ENCODE measurements at places on chromosomes 16 and 17.

DNA sequence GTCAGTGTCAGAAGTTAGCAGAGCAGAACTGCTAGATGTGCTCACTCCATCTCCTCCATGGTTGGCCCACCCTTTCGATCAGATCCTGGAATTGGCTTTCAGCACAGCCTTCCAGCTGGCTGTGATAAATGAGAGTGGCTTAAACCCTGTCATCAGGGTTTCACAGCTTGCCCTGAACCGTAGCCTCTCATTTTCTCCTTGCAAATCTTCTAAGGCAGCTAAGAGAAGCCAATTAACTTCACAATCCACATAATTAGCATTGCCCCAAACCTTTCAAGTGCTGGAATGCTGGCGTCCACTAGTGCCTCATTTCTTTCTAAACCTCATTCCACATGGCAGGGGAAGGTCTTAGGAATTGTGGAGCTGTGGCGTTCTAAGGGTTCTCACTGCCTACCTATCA, 21.7 kb downstream of the MILR1 start:
- DNase-seq = no peak

GRCh38 chr17:17752821-17753321, 71.6 kb downstream of the RAI1 start:
- DNase-seq = no peak

DNA sequence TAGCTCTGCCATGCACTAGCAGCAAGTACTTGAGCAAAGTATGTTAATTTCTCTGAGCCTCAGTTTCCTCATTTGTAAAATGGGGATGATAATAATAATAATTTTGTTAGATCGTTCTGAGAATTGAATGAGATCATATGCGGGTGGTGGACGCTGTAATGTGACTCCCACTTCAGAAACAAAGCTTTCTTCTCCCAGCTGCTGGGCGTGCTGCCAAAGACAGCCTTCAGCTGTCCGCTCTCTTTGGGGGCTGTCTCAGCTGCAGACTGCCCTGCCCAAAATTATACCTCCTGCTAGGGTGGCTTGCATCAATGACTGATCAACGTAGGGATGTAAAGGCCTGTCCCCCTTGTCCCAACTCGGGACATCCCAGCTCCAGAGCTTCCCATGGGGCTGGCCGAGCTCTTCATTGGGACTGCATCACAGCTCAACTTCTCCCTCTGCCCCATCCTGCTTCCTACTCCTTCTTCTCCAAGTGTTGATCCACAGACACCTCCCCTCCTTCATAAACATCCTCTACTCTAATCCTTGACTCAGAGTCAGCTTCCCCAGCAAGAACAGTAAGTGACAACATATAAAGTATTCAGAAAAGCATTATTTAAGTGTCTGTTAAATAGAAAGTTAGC, 30.7 kb upstream of the CDH5 start:
- DNase-seq = no peak

GRCh38 chr16:24550295-24550694, 10.9 kb downstream of the RBBP6 start:
- no peak for DNase-seq

DNA sequence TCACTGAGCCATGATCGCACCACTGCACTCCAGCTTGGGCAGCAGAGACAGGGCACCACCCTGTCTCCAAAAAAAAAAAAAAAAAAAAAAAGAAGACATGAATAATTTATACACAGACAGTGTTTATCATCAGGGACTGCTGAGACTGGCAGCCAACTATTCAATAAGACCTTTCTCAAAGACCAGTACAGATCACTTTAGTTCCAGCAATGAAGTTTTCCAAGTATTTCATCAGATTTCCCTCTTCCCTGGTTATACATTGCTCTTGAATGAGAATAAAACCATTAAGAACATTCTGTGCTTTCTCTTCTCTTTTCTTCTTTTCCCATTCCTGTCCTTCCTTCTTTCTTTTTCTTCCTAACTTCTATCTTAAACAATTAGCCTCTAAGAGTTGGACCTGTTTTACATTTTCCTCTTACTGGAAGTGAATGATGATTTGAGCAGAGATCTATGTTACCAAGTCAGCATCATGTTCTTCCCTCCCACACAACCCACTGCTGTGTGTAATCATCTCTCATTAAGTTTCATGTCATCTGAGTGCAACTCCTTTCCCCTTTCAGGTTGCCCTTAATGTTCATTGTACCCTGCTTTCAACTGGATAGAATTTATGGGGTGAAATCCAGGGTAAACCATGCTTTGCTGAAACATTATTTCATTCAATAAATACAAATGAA, 35.9 kb upstream of the SMIM36 start:
- no peak for DNase-seq

GRCh38 chr17:79627184-79627765, 16.4 kb upstream of the RBFOX3 start:
- DNase-seq = no peak

- no peak for DNase-seq
Measured at GRCh38 chr17:69651921-69652320, 237.4 kb downstream of the MAP2K6 start.

DNA sequence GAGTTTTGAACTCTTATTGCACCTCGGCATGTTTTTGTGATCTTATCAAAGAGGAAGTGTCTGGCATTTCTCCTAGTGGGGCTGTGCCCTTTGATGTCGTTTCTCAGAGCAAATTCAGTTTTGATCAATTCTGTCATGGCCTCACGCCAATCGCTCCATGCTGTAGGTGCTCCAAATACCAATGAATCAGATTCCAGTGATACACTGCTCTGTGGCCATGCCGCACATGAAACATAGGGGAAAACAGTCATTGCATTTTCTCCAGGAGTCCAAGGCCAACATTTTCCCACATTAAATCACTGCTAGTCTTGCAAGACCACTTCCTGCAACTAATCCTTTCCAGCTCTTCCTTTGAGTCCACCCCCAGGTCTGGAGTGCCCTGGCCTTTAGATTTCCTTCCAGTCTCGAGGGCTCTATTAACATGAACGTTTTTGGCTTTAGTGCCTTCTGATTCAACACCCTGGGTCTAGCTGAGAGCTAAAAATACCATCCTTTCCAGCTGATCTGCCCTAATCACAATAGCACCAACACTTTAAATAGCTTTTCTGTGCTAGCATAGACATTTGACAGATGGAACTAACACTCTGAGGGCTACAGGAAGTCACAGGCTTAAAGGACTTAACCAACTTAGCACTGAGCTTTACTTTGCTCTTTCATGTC, 18.2 kb upstream of the RASL10B start:
- peak; percentile 38 for DNase-seq

GRCh38 chr16:11684231-11685025, 16.2 kb downstream of the SNN start:
- DNase-seq = no peak

- peak; percentile 41 for DNase-seq
Measured at GRCh38 chr17:82424001-82424862, 5.8 kb upstream of the OGFOD3 start.

DNA sequence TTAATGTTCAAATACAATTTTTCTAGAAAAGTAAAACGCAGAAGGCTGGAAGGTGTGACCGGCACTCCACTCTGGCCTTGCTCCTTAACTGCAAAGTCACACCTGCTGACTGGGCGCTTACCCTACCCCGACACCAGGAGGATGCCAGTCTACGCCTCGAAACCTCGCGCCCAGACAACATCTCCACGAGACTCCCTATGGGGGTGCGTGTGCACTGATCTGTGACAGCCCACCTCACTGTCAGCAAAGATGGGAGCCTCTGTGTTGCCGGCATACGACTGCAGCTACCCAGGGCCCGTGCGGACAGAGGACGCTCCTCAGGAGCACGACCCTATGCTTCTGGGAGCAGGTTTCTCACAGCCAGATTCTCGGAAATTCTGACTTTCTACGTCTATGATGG, 26.1 kb downstream of the MAP1LC3B start:
- no peak for DNase-seq

DNA sequence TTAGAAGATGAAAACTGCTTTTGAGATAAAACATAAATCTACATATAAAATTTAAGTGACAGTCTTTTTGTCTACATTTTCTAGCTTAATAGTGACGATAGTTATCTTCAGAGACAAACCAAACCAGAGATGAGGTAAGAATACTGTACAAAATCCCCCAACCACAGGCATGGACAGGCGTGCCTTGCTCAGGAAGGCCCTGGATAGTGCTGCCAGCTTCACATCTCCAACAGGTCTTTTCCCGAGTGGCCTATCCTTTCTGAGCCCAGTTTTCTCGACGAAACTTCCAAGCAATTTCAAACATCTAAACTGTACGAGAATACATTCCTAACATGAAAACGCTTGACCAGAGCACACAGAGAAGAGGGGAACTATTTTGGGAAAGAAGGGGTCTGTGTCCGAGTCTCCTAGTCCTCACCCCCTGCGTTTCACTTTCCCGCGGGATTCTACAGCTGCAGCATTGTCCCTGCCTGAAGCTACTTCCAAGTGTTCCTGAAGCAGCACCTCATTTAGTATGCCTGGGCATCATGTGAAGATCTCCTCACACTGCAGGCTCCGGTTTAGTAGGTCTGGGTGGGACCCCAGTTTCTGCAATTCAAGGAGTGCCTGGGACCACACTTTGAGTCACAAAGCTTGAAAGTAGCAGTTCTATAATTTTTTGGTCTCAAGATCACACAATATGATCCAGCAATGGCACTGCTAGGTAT, 37.8 kb downstream of the GNA13 start:
- no peak for DNase-seq

- no peak for DNase-seq
Measured at GRCh38 chr17:20216154-20216815, 207.1 kb downstream of the SPECC1 start.

DNA sequence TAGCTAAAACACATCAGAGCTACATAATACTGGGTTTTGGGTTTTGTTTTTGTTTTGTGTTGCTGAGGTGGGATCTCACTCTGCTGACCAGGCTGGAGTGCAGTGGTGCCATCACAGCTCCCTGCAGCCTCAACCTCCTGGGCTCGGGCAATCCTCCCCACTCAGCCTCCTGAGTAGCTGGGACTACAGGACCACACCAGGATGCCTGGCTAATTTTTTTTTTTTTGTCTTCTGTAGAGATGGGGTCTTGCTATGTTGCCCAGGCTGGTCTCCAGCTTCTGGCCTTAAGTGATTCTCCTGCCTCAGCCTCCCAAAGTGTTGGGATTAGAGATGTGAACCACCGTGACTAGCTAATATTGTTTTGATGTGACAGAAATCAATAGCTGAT, 6.2 kb downstream of the MEAK7 start:
- no peak for DNase-seq

DNA sequence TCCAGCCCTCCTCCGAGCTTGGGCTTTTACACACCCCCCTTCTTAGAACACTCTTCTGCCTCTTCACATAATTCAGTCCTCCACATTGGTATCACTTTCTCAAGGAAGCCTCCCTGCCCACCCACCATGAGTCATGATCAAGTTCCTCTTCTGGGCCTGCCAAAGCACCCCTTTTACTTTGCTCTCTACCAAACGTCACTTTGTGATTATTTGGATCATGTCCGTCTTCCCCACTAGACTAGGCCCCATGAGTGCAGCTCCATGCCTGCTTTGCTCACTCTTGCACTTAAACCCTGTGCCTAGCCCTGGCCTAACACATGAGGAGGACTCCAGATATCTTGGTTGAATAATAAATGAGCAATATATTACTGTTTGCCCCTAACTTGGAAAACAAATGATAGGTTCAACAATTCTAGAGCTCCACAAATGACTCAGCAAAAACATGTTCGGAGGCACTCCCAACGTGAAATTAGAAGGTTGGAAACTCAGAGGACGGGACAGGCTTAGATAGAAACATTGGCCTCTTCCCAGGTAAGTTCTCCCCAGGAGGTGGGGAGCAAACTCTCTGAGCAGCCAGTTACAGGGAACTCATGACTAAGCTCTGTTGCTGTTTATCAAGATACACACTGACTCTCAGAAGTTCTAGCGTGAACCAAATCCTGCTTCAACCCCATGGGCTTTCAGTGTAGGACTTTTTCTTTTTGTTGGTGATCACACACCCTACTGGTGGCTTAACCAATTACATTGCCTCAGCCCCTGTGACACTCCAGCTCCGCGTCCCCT, 28.3 kb downstream of the G6PC1 start:
- DNase-seq = no peak

DNA sequence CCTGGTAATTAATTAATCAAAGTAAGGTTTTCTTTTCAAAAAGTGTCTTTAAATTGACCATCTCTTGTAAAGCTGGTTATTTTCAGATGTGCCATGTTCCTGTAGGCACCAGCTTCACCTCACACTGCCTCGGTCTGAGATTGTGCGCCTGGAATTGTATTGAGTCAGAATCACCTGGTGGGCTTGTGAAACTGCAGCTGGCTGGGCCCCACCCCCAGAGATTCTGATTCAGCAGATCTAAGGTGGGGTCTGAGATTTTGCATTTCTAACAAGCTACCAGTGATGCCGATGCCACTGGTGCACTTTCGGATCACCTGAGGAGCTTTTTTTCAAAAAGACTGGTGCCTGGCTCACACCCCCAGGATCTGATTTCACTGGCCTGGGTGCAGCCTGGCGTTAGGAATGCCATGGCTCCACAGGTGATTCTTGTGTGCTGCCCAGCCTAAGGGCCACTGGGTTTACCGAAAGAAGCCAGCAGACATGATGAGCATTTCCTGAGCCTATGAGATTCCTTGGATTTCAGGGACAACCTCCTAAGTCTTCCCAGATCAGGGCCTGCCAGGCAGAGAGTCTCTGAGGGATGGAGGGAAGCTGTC, 59.2 kb upstream of the TOB1 start:
- DNase-seq = no peak

GRCh38 chr17:81723651-81724209, 11.6 kb downstream of the SLC25A10 start:
- no peak for DNase-seq

DNA sequence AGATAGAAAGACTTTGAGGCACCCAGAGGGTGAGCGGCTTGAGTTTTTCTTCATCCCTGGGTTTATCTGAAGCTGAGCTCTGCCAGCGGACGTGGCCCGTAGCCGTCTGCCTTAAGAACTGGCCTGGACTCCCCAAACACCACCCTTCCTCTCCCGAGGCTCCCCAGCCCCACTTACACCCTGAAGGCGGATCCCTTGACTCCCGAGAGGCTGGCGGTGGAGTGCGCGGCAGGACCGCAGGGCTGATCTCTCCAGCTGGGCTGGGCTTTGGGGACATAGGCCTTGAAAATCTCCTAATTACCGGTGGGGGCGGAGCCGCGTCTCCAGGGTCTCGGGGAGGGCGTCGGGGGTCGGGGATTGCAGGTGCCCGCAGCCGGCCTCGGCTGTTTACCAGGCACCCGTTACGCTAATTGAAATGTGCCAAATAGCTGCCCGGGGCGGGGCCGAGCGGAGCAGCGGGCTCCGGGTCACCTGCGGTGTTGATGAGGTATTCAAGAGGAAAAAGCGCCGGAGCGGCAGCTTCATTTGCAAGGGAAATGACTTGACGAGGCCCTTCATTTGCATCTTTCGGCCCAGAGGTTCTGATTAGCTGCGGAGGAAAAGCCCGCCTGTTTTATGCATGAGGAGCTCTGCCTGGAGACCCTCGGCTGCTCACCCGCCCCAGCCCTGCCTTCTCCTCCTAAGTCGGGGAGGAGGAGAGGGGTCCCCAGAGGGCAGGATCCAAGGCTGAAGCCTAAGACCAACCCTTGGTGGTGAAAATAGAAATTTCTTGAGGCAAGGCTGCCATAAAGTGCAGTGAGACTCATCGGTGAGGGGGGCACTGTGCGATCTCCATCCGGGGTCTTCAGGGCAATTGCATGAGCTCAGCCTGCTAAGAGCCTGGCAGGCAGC, 100.7 kb downstream of the MGAT5B start:
- no peak for DNase-seq

- DNase-seq = no peak
Measured at GRCh38 chr16:90026135-90026534, 6.9 kb upstream of the DBNDD1 start.

Data from stimulated activated naive CD4-positive, alpha-beta T cell (primary cell).